ENCODE measurements at places on chromosomes 12 and 14.

DNA sequence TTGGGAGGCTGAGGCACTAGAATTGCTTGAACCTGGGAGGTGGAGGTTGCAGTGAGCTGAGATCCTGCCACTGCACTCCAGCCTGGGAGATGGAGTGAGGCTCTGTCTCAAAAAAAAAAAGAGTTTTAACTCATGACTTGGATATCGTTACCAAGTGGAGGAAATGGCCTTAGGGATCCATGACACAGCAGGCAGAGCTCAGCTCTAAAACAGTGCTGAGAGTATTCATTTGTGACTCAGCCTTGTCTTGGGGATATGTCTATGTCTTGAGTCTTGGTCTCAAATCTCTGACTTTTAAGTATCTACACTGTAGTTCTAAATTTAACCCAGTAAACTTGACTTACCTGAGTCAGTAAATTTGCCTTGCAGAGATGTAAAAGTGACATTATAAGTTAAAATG, 8.8 kb upstream of the PEX5 start:
- DNase-seq: no peak

DNA sequence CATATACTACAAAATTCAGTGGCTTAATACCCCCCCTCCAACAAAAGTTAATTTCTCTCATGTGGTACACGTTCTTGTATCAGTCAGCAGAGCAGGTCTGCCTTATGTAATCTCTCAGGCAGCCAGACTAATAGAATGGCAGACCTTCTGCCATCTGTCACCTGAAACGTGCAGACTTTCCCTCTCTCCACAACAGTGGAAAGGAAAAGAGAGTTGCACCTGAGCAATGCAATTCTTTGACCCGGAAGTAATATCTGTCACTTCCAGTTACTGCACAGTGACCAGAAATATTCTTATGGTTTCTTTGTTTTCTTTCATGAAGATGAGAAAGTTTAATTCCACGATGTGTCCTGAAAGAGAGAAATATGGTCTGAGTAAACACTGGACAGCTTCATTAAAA, 14.4 kb downstream of the KERA start:
- no peak for DNase-seq

GRCh38 chr12:22641353-22642053, 16.5 kb downstream of the ETNK1 start:
- DNase-seq: no peak

DNA sequence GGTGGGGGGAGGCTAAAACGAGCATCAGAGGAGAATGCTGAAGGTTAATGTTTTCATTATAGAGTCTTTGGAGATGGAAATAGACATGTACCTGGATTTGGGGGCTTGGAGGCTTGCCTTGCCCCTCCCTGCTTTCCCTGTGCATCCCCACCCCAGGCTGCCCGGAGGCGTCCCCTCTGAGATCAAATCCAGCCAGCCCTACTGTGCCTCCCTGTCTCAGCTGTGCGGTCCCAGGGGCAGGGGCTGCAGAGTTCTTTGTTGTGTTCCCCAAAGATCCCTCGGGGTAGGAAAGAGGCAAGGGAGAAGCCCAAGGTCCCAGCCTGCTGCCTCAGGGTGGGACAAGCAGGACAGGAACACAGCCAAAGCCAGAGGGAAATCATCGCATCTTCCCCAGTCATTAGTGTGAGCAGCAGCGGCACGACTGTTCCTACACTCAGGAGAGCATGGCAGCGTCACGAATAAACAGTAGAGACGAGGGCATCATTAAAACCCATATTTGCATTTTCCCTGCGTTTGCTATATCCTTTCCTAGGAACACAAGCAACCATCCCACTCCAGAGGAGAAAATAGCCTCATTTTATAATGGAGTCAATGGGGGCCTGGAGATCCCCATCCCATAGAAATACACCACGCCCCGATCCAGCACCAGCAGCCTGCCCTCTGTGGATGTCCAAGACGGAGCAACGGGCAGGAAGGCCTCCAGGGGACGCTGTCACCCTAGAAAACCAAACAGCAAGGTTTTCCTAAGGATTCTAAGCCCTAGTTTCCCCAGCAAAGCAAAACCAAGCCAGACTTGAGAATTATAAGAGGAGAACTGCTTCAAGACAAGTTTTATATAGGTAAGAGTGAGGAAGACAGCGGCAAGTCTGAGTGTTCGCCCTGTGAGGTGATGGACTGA, 32.4 kb downstream of the ANO2 start:
- no peak for DNase-seq

DNA sequence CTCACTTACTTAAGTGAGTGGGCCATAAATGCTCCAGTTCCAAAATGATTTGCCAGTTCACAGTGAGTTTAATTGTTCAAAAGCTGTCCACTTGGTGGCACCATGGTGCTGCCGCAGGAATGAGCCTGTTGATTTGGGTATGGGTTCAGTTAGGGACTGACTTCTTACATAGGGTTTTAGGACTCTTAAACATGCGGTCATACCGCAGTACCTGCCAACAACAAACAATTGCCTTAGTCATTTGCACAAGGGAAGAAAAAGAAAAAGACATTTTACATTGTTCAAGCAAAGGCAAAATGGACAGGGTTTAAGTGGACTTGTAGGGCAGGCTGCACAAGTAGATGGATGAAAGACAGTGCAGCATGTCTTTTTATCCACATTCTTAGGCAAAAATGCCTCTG, 80.0 kb upstream of the DBX2 start:
- peak; percentile 40 for DNase-seq

DNA sequence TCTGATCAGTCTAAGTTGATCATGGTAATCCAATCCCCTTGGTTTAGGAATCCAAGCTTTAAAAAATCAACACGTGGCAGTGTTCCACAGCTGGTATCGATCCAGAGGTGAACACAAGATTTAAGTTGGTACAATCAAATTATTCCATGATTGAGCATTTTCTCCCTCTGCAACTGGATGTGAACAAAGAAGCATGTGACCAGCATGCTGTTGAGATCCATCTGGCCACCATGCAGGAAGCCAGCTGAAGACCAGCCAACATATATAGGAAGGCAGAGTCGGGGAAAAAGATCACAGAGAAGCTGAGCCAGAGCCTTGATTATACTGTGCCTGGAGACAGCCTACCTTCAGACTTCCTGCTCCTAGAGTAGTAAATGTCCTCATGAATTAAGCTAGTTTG, 158.3 kb downstream of the SEC23A start:
- no peak for DNase-seq

DNA sequence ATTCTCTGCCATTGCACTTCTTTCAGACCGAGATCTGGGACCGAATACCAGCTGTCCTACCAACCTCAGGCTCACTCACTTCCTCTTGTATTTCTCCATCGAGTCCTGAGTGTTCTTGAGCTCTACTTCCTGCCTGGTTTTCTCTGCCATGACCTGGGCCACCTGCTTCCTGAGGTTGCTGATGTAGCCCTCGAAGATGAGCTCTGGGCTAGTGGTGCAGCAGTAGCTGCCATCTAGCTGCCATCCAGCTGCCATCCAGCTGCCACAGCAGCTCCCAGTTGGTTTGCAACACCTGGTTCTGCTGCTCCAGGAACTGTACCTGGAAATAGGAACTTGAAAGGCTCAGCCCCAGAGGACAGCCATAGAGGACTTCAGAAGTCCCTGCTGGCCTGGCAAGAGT, 15.0 kb upstream of the KRT73 start:
- no peak for DNase-seq

GRCh38 chr12:71299541-71300376, 139.8 kb upstream of the LGR5 start:
- DNase-seq: no peak

- no peak for DNase-seq
Measured at GRCh38 chr12:6635856-6636531, at the start of gene LPAR5. Gene LPAR5, minus strand, starts transcription at chr12:6635959. Its CDS starts 14,711 bp downstream, at chr12:6621248.

DNA sequence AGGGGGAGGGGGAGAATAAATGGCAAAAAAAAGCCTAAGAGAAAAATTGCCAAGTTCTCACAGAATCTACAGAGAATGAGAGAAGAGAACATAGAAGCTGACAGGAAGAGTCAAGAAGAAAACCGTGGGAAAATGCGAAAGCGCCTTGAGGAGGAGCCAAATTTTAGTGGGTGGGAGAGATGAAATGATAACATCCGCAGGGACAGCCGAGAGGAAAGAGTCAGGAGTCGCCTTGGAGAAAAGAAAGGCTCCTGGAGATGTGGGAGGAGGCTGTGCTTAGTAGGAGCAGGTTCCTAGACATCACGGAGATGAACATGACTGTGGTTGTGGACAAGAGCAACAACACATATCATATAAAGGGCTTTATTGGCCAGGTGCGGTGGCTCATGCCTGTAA, 49.4 kb downstream of the PHLDA1 start:
- DNase-seq: no peak

DNA sequence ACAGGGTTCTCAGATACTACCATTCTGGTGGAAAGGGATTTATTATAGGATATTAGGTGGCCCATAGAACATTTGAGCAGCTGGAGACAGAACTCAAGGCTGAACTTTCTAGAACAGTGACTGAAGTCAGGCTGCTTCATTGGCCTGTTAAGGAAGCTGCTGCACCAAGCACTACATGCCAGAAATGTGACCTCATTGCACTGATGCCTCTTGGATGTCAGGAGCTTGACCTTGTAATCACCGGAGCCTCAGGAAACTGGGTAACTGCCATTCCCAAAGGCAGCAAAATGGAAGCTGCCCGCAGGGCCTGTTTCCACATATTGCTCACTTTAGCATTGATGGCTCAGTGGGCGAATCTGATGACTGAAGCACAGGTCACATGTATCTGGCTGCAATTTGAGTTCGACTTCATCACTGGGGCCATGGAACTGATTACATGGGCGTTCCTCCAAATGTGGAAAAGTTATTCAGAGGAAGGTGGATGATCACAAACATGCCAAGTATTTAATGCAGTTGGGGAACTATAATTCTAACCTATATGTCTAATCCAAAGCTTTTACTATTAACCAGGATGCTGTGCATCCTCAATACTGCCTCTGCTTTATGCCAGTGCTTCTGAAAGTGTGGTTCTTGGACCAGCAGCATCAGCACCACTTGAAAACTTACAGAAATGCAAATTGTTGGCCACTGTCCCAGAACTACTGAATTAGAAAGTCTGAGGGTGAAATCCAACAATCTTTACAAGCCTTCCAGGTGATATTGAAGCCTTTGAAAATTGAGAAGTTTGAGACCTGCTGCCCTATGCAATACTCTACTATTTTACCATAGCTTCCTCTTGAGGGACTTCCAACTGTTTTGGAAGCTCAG, 337.2 kb upstream of the NAV3 start:
- no peak for DNase-seq

GRCh38 chr14:23696701-23697239, 60.6 kb downstream of the DHRS2 start:
- no peak for DNase-seq

DNA sequence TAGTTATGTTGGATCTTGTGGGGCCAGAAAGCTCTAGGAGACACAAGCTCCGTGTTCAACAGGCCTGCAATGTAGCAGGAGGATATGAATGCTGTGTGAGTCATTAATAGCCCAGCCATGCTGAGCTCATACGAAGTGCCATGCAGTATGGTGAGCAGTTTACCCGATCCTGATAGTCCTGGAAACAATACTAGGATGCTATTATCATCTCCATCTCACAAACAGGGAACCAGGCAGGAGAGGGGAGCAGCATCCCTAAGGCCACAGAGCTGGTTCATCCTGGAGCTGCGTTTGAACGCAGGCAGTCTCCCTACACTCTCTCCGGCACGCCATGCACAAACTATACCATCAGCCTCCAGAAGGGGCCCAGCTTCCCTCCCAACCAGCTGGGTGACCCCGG, 20.5 kb downstream of the TTC7B start:
- no peak for DNase-seq

- DNase-seq: no peak
Measured at GRCh38 chr14:30754778-30755177, 119.6 kb upstream of the COCH start.

DNA sequence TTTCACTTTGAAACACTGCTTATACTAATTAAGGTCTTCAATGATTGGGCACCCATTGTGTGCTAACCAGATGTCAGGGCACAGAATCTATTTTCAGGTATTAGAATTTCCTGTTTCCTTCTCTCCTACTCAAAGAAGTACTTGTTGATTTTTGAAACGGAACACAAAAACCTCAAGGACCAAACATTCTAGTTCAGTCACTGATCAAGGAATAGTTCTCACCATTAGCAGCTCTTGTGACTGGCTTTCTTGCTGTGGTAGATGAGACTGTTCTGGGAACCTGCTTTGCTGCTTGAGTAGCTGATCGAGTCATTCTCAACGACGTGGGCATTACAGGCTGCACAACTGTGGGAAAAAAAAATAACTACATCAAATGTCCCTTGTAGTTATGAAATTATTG, 11.0 kb downstream of the DLGAP5 start:
- DNase-seq: no peak

DNA sequence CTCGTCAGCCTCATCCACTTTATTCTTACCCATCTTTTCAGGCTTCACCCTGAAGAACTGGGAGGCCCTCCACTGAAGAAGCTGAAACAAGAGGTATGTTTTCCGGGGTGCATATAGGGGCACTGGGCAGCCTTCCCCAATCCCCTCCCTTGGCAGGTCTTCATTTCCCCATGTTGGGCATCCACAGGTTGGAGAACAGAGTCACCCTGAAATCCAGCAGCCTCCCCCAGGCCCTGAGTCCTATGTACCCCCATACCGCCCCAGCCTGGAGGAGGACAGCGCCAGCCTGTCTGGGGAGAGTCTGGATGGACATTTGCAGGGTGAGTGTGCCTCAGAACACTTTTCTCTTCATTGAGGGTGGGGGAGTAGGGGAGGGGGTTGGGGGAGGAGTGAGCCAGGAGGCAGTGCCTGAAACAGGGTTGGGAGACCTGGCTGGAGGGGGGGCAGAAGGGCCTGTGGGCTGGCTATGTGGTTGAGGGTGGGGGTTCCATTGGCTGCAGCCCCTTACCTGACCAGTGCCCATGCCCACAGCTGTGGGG, 4.0 kb downstream of the NAB2 start:
- no peak for DNase-seq

Data from COR-L47 (cell line).